ENCODE measurements at places on chromosomes 4 and X.

GRCh38 chrX:136906921-136907510, 26.5 kb upstream of the RBMX start:
- no peak for DNase-seq

GRCh38 chr4:139977838-139978609, 176.0 kb downstream of the MAML3 start:
- DNase-seq = peak; percentile 18

GRCh38 chr4:15601862-15602261, 53.3 kb downstream of the FBXL5 start:
- DNase-seq = no peak

- no peak for DNase-seq
Measured at GRCh38 chr4:71411981-71412380, 73.2 kb downstream of the SLC4A4 start.

- no peak for DNase-seq
Measured at GRCh38 chr4:10298681-10299080, 158.5 kb downstream of the ZNF518B start.

- no peak for DNase-seq
Measured at GRCh38 chr4:189785257-189785656, 155.4 kb upstream of the FRG1 start.

DNA sequence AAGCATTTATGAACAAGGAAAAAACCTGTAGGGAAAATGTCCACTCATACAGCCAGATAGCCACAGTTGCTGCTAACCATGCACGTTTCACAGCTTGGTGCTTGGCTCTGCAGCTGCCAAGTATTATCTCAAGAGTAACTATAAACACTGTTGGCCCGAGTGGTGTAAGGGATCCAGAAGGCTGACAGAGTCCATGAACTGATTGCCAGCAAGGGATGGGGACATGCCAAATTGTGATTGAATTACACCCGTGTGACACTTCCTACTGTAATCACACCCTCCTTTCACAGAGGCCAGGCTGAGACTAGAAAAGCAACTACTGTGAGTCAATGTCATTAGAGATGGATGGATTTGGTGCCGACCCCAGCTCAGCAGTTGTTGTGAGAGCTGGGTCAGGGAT, 223.9 kb upstream of the ANKRD50 start:
- DNase-seq = no peak

GRCh38 chr4:70996018-70996360, 2.5 kb downstream of the DCK start:
- DNase-seq = no peak

DNA sequence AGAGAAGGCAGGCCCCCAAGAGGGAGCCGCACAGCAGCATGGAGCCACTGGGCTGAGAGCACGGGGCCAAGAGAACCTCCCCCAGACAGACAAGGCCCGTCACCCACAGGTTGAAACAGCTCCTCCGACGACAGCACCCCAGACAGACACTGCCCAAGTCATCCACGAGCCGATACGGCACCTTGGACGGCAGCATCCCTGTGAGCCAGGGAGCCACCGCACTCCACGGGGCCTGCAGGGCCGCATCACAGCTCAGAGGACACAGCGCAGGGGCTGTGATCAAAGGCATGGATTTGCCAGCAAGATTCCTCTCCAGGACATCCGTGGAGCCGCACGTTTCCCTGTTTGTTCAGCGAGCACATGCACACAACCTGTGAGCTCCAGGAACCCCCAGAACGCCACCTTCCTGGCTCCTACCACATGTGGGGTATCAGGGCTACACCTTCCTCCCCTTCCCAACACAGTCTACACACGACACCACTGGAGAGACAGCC, 3.9 kb downstream of the CTBP1 start:
- DNase-seq = no peak

DNA sequence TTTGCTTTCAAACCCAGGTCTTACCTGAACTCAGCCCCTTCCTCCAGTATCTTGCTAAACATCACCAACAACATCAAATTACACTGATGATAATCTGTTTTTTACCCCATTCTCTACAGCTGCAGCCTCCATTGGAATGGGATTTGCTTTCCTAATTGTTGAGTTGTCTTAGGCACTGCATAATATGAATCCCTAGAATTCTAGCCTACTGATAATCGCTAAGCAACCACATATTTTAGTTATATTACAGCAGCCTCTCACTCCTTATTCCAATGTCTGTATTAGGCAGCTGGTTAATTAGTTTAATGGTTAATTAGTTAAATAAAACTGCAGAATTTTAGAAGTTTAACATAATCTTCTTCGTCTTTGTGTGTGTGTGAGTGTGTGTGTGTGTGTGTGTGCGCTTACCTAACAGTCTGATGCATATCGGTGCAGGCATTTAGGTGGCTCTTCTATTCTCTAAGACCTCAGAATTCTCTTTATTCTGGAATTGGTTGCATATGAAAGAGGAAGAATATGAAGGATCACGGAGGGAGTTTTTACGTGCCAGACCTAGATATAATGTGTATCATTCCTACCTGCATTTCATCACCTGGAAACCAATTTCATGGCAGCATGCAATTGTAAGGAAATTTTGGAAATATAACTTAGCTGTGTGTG, 5.3 kb upstream of the COMMD8 start:
- DNase-seq = no peak

- DNase-seq = no peak
Measured at GRCh38 chr4:35511851-35512250, 732.5 kb downstream of the ARAP2 start.

GRCh38 chr4:168071304-168071703, 21.0 kb upstream of the ANXA10 start:
- DNase-seq = no peak

DNA sequence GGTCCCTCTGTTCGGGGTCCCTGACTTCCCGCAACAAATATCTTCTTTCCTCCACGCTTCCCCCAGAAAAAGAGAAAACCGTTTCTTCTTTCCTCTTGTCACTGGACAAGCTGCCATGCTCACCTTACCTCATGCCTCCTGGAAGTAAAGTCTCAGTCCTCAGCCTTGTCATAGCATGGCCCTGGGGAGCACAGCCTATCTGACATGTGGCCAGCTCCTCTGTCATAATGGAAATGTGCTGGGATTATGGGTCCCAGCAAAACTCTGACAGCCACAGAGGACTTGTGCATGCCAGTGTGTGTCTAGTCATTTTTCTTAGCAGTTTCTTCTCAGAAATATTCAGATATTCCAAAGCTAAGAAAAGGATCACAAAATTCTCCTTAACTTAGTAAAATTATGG, 122.4 kb downstream of the AASDH start:
- no peak for DNase-seq

- DNase-seq = no peak
Measured at GRCh38 chr4:98519268-98519977, 139.0 kb downstream of the TSPAN5 start.

GRCh38 chr4:174281182-174281737, 2.2 kb downstream of the FBXO8 start:
- no peak for DNase-seq

- DNase-seq = no peak
Measured at GRCh38 chr4:184755278-184755677, 21.4 kb upstream of the CENPU start.

DNA sequence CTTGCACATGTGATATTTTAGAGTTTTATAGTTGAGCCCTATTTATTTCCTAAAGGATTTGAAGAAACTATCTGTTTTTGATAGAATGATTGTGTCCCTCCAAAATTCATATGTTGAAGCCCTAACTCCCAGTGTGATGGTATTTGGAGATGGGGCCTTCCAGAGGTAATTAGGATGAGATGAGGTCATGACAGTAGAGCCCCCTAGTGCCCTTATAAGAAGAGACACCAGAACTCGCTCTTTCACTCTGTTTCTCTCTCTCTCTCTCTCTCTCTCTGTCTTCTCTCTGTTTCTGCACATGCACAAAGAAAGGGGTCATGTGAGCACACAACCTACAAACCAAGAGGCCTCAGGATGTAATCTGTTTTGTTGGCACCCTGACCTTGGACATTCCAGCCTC, 921.9 kb upstream of the DIAPH2 start:
- DNase-seq = no peak

DNA sequence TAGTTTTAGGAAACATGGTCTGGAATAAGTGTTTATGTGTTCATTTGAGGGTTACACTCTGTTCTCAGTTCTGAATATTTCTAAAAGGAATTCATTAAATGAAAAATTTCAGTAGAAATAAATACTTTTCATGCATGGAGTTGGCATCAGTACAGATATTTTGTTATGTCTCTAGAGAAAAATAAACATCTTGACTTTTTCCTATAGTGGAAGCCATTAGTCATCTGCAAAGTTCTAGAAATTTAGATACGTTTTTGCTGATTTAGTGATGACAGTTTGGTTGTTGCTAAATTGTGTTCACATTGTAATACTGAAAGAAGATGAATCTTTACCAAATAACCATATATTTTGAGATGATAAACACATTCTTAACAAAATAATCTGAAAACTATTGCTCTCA, 268.2 kb upstream of the TEX13A start:
- DNase-seq = no peak

- DNase-seq = no peak
Measured at GRCh38 chr4:47651231-47651630, 166.2 kb downstream of the ATP10D start.

- DNase-seq = no peak
Measured at GRCh38 chr4:119204916-119205315, 7.6 kb upstream of the USP53 start.

DNA sequence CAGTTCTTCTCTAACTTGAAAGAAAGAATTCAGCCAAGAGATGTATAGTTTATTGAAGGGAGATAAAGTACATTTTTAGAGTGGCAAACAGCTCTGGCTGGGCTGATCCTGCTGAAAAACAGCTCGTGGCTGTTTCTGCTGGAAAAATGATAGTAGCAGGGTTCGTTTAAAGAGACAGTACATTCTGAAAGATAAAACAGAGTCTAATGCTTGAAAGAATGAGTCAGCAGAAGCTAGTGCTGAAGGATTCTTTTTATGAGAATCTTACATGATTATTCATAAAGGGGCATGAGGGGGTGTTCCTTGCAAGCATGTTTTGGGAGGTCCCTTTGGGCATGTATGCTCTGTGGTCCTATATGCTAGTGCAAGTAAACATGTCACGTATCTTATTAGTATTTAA, 790.0 kb downstream of the PCDH18 start:
- no peak for DNase-seq

GRCh38 chr4:146349306-146349705, 135.0 kb downstream of the REELD1 start:
- no peak for DNase-seq

DNA sequence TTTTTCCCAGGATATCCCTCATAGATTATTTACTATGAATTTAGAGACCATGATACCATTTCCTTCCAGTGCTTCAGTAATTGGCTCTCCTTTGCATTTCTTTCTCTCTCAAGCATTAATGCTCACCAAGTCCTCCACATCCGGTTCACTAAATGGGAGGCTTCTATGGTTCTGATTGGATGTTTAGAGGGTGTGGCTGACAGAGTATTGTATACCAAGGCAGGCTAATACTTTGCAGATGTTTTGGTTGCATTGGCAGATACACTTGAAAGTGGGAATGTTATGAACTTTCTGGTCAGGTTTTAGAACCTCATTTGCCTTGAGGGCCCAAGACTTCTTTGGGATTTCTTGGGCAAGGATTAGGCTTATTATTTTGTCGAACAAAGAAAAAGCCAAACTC, 24.2 kb downstream of the CBLL2 start:
- DNase-seq = no peak

- no peak for DNase-seq
Measured at GRCh38 chr4:88786011-88786410, 88.4 kb upstream of the NAP1L5 start.

DNA sequence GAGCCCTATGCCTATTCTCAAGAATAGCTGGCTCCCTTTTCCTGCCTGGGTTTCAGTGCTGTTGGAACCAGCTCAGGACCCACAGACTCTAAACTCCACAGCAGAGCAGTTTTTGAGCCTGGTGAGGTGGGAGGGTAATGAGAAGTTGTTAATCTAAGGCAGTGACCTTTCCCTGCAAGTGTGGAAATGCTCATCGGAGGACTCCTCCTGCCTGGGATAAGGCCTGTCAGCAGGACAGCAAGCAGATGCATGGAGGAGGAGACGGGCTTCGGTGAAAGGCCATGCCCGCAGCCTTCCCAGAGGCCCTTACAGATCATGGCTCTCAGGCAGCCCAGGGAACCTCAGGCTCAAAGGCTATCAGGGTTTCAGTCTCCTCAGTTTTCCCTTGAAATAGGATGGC, 70.0 kb upstream of the SHISA3 start:
- DNase-seq = no peak

DNA sequence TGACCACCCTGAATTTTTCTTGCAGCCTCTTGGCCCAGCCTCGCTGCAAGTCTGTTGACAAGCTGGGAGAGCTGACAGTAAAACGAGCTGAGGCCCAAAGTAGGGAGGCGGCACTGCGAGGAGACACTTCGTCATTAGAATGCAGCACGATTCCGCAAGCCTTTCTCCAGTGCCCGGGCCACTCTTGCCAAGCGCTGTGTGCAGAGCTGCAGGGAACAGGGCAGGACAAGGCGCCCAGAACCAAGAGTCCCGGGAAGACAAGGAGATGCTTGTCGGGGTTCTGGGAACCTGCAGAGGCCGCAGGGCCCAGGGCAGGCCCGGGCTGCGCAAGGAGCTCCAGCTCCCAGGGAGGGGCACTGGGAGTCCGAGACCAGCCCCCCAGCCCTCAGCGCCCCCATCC, 187.1 kb downstream of the BCOR start:
- no peak for DNase-seq

- no peak for DNase-seq
Measured at GRCh38 chrX:107731831-107732502, 43.6 kb downstream of the TSC22D3 start.

DNA sequence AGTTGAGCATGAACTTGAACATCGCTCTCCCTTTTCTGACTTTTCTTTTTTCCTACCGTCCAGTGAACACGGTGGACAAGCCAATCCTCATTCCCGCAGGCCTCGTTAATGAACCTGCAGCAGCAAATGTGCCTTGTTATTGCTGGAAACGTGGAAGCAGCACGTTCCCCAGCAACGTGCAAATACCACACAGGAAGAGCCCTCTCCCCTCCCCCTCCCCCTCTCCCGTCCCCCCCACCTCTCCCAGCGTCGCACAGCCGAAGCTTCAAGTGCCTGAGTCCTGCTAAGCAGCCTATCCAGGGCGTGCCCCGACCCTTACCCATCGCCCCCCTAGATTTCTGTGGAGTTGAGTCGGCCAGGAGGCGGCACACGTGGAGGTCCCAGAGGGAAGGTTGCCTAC, 219.9 kb downstream of the BCOR start:
- no peak for DNase-seq

- DNase-seq = no peak
Measured at GRCh38 chrX:53926030-53926429, 118.2 kb downstream of the PHF8 start.

GRCh38 chrX:21766101-21766500, 8.2 kb upstream of the SMPX start:
- no peak for DNase-seq
